Hematopoietic multipotent progenitor cell treated with erythropoietin and hydrocortisone succinate and interleukin-3 and kit ligand, for 15 days (in vitro differentiated cells): ENCODE measurements at places on chromosomes 6 and 20.
A peak's percentile ranks its signal among the peaks of the same experiment; 100 is the strongest.

DNA sequence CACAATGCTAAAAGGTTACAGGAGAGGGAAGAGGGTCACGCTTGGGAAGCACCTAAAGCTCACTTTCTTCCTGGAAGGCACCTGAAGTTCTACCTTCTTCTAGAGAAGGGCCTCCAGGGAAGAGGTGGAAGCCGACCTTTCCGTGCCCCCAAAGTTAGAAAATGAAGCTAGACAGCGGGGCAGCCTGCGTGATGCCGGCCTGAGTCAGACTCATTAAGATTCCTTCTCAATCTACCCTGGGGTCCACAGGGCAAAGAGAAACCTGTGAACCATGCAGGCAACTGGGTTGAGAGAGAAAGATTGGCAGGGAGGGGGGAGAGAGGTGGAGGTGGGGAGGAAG lies 54.8 kb upstream of the CCDC167 start:
- no peak for DNase-seq

DNA sequence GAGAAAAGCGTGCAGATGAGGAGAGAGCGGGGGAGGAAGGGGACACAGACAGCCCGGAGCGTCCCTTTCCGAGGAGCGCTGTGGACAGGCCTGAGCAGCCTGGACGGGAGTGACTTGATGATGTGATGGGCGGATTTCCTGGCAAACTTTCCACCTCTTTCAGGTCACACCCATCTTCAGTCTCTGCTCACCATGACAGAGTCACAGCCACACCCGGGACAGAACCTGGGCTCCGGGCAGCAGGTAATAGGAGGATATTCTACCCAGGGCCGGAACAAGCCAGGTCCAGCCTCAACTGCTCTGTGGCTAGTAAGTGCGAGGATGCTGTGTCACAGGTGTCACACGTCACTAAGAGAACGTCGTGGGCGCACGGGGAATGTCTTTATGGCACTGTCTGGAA lies 84.3 kb downstream of the THBS2 start:
- no peak for DNase-seq

DNA sequence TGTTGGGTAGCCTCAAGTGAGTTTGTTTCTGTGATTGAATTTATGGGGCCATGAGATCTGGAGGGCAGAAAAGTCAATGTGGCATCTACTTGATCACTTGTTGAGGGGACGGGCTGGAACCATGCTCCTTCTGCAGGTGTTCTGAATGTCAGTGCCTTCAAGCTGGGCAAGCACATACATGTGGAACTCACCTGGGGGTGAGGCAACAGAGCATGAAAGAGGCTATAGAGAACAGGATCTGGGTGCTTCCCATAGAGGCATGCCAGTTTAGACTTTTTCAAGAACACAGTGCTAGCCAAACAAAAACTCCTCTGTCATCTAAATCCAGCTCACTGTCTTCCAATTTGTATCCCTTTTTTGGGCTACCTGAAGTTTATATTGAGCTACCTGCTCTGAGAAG lies 77.8 kb upstream of the SLC35B3 start:
- no peak for DNase-seq

GRCh38 chr6:141158740-141159139 lies 974.0 kb upstream of the GJE1 start:
- DNase-seq = no peak

DNA sequence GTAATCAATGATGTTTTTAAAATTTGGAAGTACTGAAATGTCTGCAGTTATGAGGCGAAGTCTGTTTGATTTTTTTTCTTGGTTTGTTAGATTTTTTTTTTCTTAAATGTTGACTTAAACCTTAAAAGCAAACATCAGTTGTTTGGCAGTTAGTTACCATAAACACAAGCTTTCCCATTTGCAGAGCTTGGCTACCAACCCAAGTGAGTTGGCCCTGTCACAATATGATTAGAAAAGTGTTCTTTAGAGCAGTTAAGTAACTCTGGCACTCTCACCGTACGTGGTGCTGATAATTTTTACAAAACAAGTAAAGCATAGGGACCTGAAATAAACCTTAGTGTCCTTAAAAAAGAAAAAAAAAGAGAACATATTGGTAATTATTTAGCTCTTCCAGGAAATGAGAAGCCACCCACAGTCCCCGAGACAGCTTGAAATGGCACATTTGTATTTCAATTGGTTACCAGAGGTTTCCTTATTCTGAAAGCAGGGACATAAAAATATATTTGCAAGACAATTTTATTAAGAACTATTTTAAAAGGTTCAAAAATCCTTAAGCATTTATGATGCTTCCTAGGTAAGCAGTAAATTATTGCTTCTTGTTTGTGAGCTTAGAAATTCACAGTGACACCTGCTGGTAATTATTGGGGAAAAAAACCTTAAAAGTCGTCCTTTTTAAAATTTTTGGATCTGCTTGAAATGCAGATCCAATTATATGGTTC lies 3.9 kb downstream of the HEY2 start:
- DNase-seq = no peak

DNA sequence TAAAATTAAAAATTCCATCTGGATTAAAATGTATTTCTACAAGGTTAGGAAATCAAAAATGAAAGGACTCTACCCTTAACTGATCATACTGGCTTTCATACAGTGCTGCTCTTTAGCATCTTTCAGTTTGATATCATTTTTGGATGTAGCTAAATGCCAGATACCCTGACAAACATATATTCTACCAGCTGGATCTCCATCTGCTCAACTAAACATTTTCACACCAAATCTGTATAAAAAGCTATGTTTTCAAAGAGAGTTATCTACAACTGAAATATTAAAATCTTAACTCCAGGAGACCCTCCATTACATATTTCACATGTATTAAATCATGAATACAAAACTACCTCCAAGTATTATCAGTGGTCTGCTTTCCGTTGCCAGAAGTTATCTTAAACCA lies 95.7 kb downstream of the EPHA7 start:
- no peak for DNase-seq

GRCh38 chr6:43706788-43707187 lies 19.2 kb upstream of the MRPS18A start:
- DNase-seq = no peak

DNA sequence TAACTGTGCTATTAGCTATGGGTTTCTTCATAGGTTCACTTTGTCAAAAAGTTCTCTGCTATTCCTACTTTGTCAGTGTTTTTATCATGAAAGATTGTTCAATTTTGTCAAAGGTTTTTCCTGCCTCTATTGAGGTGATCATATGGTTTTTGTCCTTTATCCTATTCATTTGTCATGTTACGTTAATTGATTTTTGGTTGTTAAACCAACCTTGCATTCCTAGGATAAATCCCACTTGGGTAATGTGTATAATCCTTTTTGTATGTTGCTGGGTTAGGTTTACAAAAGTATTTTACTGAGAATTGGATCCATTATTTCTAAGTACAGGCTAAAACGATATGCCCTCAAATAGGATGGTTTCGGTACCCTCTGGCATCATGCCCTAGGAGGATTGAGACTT lies 5.0 kb downstream of the PHACTR2 start:
- DNase-seq = no peak

DNA sequence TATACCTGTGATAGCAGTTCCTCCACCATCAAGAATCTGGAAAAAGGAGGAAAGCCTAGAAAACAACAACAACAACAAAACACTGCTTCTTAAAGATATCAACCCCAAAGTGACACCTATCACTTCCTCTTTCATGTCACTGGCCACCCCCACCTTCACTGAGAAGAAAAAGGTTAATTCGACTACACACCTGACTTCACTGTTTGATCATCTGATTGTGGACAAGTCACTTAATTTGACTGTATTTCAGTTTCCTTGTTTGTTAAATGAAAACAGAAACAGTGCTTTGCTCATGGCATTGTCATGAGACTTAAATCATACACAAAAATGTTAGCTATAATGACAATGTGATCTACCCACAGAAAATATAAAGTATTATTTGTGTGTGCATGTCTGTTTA lies 280.6 kb upstream of the SULF2 start:
- DNase-seq = no peak

- DNase-seq = no peak
These were observed 30.8 kb downstream of the BNIP5 start for GRCh38 chr6:36305885-36306284.

GRCh38 chr20:2822073-2822472 lies 5.9 kb downstream of the TMEM239 start:
- no peak for DNase-seq

DNA sequence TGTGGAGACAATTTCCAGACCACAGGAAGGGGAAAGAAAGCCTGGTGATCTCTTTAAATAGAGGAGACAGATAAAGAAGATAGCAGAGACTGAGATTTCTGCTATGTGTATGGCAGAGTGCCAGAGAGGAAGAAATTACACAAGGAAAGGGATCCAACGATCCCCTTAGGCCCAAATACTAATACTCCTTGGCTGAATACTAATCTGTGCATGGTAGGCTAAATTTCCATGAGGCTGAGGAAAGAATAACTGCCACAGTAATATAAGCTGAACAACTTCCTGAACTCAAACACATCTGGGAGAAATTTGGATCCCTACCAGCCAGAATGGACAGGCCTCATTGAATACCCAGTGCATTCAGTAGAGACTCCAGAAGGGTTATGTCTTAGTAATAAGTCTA lies 83.3 kb upstream of the TNFAIP3 start:
- DNase-seq = no peak

GRCh38 chr6:85824329-85824728 lies 181.6 kb upstream of the SYNCRIP start:
- no peak for DNase-seq

GRCh38 chr6:159056003-159056402 lies 11.2 kb upstream of the TAGAP start:
- DNase-seq = no peak

- DNase-seq = no peak
These were observed 45.7 kb downstream of the ILRUN start for GRCh38 chr6:34650823-34651222.

DNA sequence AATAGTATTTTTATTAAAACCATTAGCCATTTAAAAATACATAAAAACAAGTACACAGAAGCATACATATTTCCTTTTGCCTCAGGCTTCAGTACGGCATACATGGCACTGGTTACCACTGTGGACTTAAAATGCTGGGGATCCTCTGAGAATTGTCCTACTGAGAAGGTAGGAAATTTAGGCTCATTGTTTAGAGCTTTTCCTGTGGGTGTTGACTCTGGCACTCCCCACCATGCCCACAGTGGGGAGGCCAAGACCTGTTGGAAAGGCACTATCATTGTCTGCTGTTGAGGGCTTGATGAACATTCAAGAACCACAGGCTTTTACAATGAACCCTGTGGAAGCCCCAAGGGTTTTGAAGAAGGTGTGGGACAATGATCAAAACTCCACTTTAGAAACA lies 473.4 kb downstream of the BTBD3 start:
- DNase-seq = no peak

DNA sequence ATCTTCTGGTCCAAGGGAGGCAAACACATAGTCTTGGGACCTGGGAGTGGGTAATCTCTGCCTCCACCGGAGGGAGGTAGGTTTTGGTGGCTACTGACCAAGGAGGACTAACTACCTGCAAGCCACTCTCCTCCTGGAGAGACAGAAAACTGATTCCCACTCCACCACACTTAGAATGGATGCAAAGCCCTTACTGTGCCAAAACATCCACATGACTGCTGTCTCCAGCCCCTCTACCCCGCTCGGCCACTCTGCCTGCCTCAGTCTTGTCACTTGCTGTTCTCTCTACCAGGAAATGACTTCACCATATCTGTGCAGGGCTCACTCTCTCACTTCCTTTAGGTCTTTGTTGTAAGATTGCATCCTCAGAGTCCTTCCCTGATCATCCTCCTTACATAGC lies 129.5 kb upstream of the ARG1 start:
- DNase-seq = no peak

DNA sequence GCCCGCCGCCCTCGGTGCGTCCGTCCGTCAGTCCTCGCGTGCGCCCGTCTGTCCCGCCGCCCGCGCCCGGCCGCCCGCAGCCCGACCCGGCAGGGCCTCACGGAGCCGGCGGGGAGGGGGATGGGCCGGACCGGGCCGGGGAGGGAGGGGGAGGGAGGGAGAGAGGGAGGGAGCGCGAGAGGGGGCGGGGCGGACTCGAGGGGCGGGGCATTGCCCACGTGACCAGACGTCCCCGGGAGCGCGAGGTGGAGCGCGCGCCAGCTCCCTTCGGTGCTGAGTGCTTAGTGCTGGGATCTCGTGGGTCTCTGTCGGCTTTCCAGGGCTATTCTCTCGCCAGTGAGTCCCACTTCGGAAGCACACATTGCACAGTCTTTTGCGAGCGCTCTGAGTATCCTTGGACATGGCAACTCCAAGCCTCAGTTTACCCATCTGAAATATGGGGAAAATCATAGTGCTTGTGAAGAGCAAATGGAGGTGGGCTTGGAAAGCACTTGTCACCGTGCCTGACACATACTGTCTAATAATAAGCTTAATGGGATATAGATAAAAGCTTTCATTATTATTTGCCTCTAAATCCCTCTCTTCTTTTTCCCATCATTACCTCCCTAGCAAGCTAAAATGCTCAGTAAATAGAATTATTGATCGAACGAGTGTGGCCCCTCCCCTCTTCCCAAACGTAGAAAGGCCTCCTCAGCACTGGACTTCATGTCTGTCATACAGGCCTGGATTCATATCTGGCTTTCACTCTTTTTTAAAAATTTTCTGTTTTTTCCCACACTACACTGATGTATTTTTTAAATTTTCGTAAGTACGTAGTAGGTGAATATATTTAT lies at the start of gene NCOA6:
Gene NCOA6, minus strand, starts transcription at position 122 of the 833 bp plus-strand sequence. CDS start 43,296 bp downstream, outside the sequence.
- peak; percentile 87 for DNase-seq

DNA sequence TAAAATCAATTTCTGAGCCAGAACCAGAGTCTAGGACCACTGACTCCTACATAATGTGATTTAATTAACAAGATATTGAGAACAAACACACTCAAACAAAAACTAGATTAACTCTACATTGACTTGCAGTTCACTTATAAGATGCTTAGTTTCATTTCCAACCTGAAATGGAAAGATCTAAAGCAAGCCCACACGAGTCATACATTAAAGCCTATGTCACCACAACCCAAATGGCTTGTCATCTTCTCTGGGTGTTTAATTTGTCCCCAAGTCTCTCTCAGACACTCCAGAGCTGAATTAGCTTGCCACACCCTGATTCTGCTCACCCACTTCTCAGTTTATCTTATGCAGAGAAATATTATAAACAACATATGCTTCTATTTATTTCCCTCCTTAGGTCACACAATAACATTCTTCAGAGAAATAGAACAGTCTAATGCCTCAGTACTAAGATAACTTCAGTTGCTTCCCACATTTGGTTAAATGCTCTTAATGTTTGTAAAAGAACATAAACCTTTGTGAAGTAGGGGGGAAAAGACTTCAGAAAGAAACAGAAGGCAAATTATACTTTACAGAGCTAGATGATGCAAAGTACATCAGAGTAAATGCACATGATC lies 8.8 kb upstream of the FBXO30 start:
- peak; percentile 28 for DNase-seq

DNA sequence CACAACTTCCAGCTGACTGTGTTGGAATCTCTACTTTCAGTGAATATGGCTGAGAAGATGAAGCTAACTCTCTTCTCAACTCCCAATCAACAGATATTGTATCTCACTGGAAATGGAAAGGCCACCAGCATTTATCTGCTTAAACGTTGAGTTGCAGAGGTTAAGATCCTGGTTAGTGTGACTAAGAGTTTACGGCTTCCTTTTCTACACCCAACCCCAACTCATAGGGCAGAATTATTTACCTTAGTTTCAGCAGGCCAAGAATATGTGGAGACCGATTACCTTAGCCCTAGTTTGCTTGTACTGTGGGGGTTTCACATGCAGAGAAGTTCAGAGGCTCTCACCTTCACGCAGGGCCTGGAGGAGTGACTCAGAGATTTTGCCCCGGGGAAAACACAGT lies 1026.6 kb downstream of the EYS start:
- no peak for DNase-seq

- no peak for DNase-seq
These were observed 2.9 kb downstream of the TFAP2B start for GRCh38 chr6:50821441-50822077.
